AG04449 (cell line): ENCODE measurements at places on chromosomes 1 and 21.

DNA sequence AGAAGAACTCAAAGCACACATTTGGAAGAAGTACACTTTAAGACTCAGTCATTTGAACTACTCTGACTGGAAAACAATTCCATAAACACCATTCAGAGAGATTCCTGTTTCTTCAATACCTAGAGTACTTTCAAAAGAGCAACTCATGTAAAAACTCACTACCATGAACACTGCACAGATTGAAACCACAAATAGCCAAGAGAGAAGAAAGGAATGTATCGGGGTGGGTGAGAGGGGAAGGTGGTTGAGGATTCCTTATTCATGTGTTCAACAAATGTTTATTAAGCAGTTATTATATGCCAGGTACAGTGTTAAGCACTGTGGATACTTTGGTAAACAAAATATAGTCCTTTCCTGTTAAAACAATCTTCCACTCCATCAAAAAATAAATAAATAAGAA is 64.7 kb downstream of the NRIP1 start:
- DNase-seq, result no peak

GRCh38 chr1:234503193-234504050 is 24.4 kb upstream of the TARBP1 start:
- DNase-seq, result no peak

GRCh38 chr1:84669831-84670230 is 20.4 kb downstream of the SSX2IP start:
- no peak for DNase-seq

GRCh38 chr1:153293480-153293775 is 19.3 kb downstream of the PGLYRP3 start:
- DNase-seq, result no peak

DNA sequence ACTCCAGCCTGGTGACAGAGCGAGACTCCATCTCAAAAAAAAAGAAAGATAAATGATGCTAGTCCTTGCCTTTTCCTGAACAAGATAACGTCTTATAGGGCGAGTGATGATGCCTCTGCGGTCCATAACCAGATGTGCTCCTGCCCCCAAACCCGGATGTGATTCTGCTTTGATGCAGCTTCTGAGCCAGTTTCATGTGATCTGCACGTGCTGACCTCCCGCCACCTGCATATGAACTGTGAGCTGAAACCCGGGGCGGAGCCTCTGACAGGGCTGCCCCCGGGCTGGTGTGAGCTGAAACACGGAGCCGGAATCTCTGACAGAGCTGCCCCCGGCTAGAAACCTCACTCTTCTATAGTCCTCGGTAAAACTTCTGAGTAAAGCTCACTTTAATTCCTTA is 1.3 kb downstream of the KRTAP12-4 start:
- no peak for DNase-seq

DNA sequence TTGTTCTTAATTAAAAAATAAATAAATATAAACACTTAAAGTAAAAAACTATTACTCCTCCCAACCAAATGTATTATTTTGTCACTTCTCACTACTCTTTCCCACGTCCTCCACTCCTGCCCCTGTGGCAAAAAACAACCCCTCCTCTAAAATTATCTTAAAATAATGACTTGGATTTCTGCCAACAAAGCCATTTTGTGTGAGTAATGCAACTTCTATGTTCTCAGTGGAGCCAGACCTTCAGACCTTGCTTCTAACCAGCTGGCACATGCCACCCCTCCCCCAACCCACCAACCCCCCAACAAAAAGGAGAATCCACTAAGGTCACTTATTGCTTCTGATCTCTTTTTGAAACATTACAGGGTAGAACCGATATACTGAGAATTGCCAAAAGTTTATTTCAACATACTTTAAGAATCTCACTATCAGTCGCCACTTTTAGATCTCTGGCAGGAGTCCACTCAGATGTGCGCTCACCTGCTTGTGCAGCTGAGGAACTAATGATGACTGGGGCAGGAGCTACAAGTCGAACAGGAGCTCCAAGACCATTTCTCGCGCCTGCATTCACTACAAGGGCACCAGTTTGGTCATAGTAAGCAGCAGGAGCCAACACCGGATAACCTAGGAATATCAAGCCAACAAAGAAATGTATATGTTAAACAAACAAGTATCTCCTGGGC is 58.3 kb upstream of the SDC3 start:
- no peak for DNase-seq

DNA sequence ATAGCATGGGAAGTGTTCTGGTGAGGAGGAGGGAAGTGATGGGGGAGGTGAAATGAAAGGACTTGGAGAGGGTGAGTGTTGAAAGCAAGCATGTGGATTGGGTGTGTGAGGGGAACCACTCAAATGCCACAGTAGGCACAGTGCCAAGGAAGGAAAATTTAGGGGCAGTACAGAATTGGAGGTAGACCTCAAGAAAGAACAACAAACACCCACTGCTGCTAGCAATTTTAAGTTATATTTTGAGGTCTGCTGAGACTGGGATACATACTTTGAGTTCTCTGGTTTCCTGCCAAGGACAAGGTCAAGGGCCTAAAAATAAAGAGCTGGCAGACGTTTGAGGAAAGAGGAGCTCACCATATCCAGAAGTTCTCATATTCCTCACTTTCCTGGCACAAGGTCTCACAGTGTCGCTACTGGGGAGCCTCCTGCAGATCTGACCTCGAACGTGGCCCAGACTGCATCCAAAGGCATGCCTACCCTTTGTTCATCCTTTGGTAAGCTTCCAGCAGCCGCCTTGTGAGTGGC is 104.0 kb downstream of the BRINP2 start:
- peak; percentile 36 for DNase-seq

DNA sequence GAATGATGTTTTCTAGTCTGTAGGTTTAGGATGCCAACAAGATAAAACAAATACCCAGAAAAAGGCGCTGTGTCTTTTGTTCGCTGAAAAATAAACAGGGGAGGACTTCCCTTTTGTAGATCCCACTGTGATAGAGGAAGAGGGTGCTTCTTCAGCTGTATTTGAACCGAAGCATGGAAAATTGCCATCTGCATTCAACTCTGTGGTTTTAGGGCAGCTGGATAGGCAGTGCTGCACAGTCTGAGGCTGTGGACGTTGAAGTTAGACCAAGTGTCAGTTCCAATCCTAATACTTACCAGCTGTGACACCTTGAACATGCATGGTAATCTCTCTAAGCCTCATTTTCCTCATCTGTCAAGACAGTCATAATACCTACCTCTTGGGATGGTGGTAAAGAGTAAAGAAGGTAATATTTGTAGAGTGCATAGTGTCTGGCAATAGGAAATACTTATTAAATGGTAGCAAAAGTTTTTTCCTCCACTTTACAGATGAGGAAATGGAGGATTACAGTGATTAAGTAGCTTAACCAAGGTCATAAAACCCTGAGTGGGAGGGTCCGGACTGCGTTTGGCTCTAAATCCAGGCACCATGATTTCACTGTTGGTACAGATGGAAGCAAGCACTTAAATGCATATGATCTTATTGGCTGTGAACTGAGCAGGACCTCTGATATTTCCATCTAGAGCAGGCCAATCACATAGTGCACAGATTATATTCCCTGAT is 48.5 kb downstream of the UTP25 start:
- DNase-seq, result no peak

GRCh38 chr1:168861421-168862004 is 132.5 kb upstream of the DPT start:
- no peak for DNase-seq

GRCh38 chr21:32279377-32279680 is 480 bp upstream of the MIS18A start:
- no peak for DNase-seq

DNA sequence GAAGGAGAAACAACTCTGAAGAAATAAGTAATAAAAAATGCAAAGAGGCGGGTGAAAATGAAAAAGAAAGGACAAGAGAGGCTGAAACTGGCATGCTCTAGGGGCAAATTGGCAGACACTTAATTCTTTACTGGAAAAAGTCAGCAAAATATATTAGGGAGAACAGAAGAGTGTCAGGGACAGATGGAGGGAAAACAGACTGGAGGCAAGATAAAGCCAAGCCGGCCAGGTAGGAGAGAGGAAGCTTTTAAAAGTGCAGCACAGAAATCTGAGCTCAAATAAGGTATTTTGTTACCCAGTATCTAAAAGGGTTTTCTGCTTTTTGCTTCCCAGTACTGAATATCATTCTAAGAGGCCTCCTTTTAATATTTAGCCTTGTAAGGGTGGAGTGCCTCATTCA is 339.3 kb downstream of the PAPPA2 start:
- no peak for DNase-seq

GRCh38 chr1:57799490-57800115 is 375.7 kb upstream of the DAB1 start:
- no peak for DNase-seq

DNA sequence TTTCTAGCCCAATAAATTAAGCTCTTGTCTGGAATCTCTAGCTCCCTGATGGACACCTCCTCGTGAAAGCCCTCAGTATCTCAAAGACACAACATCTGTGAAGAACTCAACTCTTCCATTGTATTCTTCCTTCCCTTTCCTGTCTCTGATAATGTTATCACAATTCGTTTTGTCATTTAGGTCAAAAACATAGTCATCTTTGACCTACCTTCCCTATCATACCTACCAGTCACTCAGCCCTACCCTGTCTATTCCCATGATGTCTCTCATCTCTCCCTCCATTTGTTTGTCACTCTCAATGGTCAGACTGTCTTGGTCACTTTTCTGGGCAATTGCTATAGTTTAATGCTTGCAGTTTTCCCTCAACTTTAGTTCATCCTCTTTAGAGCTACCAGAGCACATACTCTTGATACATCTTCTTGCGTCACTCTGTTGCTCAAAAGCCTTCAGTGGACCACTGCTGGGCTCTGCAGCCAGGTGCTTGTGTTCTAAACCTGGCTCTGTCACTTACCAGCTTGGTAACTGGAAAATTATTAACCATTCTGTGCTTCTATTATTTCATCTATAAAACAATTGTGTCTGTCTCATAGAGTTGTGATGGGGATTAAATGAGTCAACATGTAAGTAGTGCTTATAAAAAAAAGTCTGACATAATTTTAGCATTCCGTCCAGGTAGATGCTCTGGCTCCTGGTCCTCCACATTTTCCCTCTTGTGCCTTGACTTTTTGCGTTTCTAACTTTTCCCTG is 39.6 kb downstream of the DDR2 start:
- DNase-seq, result no peak

GRCh38 chr1:232617237-232617636 is 12.7 kb downstream of the SIPA1L2 start:
- DNase-seq, result no peak

DNA sequence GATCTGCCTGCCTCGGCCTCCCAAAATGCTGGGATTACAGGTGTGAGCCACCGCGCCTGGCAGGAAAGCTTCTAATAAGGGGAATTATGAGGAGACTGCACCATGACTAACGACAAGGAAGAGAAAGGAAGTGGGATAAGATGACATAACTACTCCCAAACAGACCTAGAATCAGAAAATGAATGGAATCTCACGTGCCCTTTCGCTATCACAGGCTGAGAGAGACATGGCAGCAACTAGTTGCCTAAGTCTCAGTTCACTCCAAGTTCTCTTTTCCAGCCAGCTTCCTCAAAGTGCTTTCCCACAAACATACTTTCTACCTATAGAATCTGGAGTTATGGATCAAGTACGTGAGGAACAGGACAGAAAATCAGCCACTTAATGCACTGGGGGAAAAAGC is 2.0 kb downstream of the PI4KB start:
- DNase-seq, result no peak

DNA sequence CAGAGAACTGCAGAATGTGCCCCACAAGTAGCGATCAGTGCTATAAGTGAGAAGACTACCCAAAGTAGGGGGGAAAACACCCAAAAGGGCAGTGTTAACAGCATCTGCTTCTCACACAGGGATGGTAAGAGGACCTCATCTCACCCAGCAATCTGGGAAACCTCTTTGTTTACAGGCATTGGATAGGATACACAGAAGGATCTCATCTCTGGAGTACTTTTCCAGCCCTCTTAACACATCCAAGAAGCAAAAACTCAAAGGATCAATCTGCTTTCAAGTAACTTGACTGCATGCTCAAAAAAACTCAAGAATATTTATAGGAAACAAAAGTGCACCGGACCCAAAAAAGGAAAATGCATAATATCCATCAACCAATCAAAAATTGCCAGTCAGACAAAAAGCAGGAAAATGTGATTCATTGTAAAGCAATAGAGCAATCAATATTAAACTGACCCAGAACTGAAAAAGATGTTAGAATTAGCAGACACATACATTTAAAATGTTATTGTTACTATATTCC is 311.0 kb upstream of the CXADR start:
- no peak for DNase-seq

- DNase-seq, result no peak
These were observed 568.9 kb upstream of the ADGRL4 start for GRCh38 chr1:79575424-79575823.

DNA sequence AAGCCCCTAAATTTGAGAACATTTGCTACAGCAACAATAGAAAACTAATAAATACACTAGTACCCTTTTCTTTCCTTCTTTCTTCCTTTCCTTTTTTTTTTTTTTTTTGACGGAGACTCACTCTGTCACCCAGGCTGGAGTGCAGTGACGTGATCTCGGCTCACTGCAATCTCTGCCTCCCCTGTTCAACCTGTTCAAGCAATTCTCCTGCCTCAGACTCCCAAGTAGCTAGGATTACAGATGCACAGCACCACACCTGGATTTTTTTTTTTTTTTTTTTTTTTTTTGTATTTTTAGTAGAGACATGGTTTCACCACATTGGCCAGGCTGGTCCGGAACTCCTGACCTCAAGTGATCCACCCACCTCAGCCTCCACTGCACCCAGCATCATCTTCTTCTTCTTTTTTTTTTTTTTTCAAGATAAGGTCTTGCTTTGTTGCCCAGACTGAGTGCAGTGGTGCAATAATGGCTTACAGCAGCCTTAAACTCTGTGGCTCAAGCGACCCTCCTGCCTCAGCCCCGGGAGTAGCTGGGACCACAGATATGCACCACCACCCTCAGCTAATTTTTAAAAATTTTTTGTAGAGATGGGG is 19.6 kb upstream of the CBR3 start:
- DNase-seq, result no peak

- no peak for DNase-seq
These were observed 118.7 kb upstream of the PPM1J start for GRCh38 chr1:112833806-112834205.

GRCh38 chr1:17101261-17101660 is 18.0 kb downstream of the PADI2 start:
- DNase-seq, result no peak

GRCh38 chr1:184152434-184152898 is 100.9 kb downstream of the TSEN15 start:
- DNase-seq, result no peak

- no peak for DNase-seq
These were observed 7.8 kb upstream of the ELK4 start for GRCh38 chr1:205639567-205639966.
